ENCODE measurements at places on chromosomes 3 and 15.

DNA sequence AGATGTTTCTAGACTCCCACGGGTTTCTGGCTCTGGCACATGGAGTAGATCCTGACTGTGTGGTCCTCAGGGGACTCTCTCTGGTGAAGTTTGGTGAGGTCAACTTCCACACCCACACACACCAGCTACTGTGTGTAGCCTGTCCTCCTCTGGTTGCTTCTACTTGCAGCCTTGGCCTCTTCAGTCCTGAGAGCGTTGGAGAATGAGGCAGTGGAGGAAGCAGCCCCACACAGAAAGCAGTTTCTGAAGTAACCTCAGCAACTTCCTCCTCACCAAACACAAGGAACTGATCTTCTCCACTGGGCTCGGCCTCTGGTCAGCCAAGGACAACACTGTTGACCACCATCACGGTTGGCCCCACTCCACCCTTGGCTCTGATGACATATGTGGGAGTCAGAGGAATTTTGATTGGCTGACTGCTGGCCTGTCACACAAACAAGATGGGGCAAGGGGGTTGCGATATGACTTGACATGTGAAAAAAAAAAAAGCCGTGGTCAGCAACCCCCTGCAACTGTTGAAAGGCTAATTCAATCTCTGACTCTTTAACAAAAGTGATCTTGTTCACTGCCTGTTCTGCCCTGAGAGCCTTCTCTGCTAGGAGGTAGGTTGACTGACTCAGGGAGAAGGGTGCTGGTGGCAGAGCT lies 19.6 kb downstream of the CD86 start:
- DNase-seq: peak; percentile 84

- DNase-seq: peak; percentile 19
These were observed 179.9 kb upstream of the C2CD4B start for GRCh38 chr15:62344806-62345539.

DNA sequence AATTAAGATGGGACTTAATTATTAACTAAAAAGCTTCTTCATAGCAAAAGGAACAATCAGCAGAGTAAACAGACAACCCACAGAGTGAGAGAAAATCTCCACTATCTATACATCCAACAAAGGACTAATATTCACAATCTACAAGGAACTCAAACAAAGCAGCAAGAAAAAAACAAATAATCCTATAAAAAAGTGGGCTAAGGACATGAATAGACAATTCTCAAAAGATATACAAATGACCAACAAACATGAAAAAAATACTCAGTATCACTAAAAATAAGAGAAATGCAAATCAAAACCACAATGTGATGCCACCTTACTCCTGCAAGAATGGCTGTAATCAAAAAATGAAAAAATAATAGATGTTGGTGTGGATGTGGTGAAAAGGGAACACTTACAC lies 103.3 kb downstream of the TBL1XR1 start:
- no peak for DNase-seq

GRCh38 chr3:154954757-154955156 lies 125.4 kb upstream of the MME start:
- DNase-seq: no peak

- no peak for DNase-seq
These were observed 1.2 kb downstream of the CACNA2D2 start for GRCh38 chr3:50502225-50502583.

DNA sequence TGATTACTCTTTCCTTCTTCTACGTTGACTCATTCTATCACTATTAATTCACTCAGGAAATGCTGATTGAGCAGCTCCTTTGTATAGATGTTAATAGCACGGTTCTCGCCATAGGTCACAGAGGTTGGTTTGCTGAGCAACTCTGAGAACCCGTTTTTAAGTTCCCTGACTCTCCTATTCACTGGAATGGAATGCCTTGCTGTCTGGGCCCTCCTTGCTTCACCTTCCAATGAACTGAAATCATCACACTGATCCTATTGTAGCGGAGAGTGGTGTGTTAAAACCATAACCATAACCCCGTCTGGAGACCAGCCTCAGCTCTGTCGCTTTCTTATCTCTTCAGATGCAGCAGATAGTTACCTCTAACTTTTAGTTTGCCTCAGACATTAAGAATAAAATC lies 323.6 kb downstream of the GABRB3 start:
- DNase-seq: no peak

- no peak for DNase-seq
These were observed 18.4 kb downstream of the KLF15 start for GRCh38 chr3:126338790-126339288.

- DNase-seq: no peak
These were observed 59.1 kb upstream of the CA12 start for GRCh38 chr15:63440756-63441155.

DNA sequence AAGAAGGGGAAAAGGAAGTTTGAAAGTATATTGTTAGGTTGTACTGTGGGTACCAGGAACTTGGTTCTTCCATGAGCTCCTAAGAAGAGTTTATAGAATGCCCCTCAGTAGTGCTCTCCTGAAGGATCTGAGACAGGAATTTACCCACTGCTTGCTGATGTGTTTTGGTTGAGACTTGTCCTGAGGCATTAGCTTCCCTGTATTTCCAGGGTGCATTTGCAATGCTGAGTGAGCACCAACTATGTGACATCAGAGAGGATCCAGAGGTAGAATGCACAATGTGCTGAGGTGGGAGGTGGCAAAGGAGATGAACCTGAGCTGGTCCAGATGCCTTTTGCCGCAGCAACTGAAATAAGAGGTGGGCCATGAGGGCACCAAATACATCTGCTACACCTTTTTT lies 64.3 kb upstream of the LRRC3B start:
- DNase-seq: no peak

DNA sequence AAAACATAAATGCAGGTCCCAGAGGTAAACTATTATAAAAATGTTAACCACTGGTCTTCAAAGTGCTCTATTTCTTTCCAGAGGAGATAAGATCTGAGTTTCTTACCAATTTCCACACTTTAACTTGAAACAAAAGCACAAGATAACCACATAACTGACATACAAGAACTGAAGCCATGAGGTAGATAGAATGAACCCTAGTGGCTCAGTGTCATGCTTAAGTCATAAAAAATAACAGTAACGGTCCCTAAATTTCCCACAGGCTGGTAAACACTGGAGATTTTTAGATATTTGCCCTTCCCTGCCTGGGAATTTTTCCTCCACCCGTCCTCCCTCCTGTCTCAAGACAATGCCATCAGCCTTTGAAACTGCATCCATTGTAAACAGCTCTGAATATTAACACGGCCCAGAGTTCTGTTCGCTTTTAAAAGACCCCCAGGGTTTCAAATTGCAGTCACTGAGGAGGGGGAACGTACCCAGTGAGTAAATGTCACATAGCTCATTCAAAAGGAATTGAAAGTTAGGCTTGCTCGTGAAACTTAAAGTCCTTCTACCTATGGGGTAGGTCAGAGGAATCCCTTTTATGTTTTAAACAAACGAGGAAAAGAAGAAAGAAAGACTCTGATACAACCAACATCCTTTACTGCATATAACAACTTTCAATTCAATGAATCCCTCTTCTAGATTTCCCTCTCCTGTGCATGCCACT lies 5.7 kb downstream of the LRIG1 start:
- DNase-seq: no peak

- peak; percentile 38 for DNase-seq
These were observed 238.8 kb downstream of the EDEM1 start for GRCh38 chr3:5426094-5426883.

GRCh38 chr15:68031404-68031803 lies 22.7 kb upstream of the PIAS1 start:
- DNase-seq: no peak

DNA sequence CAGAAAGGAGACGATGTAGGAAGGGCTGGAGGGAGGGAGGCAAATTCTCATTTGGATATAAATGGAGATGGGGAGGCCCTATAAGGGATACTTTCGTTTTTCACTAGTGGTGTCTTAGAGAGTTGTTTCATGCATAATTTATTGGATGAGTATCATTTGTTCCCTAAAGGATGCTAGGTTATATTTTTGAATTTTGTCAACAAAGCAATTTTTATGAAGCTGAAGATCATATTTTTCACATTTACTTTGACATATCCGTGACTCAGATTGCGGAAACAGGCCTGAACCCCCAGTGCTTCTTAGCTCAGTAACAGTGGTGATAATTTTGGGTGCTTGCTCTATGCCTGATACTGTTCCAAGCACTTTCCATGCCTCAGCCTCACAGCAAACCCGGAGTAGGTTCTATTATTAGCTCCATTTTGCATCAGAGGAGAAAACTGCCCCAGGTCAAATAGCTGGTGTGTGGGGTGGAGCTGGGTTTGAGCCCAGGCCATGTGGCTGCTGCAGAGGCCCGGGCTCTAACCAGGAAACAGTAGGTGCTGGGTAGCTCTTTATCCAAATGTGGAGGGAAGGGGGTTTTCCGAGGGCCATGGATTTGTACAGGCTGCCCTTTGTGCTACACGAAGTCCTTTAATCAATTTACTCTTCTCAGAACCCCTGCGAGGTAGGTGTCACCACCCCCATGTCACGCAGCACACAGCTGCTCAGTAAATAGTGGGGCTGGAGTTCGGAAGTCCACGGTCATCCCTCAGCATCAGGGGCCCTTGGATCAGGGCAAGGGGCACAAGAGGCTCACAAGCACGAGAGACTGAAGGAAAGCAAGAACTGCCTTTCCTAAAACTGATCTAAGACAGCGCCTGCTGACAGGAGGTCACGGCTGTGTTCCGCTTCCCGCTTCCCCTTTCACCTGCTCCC lies 99.1 kb downstream of the SLC49A4 start:
- no peak for DNase-seq

DNA sequence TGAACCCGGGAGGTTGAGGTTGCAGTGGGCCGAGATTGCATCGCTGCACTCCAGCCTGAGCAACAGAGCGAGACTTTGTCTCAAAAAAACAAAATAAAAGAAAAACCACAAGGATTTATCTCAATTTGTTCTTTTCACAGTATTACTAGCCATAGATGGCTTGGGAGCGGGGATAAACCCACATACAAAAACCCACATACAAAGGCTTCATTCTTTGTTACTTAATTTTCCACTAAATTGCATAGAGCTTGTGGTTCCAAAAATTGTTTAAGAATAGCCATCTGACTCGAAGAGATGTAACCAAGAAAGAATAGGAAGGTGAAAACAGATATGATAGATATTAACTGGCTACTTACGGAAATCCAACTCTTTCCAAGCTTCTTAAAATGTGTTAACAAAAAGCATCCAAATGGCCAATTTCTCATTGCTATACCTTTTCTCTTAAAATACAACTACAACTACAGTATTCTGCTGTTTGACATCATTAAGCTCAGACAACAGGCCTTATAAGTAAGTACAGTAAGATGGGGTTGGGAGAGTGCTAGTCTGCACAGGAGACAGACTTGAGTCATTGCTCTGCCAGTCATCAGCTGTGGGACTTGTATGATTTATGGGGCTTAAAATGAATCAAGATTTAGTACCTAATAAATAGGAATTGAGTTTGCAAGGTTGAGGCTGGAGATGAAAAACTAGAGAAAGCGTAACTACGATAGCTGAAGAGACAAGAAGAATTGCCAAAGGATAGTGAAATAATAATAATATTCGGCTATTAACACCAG lies 96.6 kb upstream of the PLXND1 start:
- no peak for DNase-seq

DNA sequence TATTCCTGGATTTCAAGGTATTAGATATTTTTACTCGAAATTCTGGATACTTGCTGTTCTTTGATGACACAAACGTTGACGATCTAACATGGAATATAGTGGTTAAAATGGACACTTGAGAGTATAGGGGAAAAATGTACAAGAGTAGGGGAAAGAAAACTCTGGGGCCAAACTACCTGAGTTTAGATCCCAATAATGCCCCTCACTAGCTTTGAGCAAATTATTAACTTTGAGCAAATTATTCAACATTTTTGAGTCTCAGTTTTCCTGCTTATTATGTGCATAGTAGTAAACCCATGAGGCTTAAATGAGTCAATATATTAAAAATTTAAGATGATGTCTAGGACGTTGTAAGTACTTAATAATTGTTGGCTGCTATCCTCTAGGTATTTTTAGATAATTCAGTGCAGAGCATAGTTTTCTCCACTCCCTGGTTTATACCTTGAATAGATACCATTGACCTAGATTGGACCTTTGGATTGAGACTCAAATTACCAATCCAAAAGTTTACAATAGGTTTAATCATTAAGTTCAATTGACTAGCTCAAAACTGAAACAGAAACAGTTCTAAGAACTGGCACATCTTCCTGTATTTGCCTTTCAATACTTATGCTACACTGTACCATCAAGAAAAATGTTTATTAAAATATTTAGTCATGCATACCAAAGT lies 4.5 kb downstream of the ADGRG7 start:
- DNase-seq: no peak

GRCh38 chr3:13566769-13567310 lies 17.9 kb downstream of the FBLN2 start:
- no peak for DNase-seq

DNA sequence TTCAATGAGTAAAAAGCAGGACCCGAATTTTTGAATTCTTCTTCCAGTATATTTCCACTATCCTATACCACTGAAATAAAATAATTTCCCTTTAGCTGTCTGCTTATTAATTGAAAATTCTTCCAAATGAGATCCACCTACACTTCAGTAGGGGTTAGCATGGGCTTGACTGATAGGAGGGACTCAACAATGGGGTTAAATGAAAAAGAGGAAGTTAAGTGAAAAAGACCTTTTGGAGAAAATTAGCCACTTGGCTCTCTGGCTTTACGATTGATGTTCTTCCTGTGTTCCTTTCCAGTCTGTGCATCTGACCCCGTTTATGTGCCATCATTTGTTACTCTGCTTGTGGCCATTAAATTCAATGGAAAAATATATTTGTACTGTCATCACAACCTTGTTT lies 54.0 kb upstream of the GCNT3 start:
- no peak for DNase-seq

- DNase-seq: no peak
These were observed 64.1 kb downstream of the TLE3 start for GRCh38 chr15:70033529-70034140.

- DNase-seq: no peak
These were observed 218.7 kb downstream of the ISL2 start for GRCh38 chr15:76555247-76555646.

GRCh38 chr3:160140756-160141155 lies 84.5 kb upstream of the C3orf80 start:
- DNase-seq: no peak

DNA sequence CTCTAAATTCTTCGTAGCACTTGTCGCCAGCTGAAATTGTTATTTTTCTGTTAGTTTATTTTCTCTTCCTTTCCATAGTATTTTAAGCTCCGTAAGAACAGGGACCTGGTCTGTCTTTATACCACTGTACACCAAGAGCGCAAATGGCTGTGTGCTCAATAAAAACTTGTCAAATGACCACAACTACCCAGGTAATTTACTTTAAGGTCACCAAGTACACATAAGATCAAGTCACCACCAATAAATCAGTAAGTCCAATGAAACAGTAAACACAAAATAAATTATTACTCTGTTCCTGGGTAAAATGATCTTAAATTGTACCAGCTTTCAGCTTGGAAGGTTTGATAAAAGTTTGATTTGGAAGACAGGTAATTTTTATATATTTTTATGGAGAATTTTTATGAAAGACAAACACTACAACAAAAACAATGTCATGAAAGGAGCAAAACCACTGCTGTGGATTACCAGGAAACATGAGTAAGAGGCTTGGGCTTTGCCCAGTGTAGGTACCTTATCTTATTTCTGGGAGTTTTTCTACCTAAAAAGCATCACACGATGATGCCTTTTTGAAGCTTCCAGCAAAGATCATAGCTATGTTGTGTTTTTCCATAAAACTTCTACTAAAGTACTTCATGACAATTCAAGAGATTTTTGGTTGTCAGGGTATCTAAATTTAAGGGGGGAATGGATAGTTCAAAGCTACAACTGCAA lies 406.8 kb downstream of the SHQ1 start:
- DNase-seq: no peak

Measured in GM06990 (cell line).